ENCODE measurements at places on chromosomes 2 and 18. TPM values are rescaled to one million over a fixed set of nuclear protein-coding genes. Genes with fewer than 3 reads are reported as not detected.

Gene MAB21L4
- total RNA-seq: not detected

Gene PROKR1
- not detected for total RNA-seq

- DNase-seq: no peak
Measured at GRCh38 chr18:25799231-25799630, 291.2 kb downstream of the SS18 start.

- DNase-seq: peak; percentile 64
Measured at GRCh38 chr2:137969418-137969765, 5.1 kb downstream of the HNMT start.

DNA sequence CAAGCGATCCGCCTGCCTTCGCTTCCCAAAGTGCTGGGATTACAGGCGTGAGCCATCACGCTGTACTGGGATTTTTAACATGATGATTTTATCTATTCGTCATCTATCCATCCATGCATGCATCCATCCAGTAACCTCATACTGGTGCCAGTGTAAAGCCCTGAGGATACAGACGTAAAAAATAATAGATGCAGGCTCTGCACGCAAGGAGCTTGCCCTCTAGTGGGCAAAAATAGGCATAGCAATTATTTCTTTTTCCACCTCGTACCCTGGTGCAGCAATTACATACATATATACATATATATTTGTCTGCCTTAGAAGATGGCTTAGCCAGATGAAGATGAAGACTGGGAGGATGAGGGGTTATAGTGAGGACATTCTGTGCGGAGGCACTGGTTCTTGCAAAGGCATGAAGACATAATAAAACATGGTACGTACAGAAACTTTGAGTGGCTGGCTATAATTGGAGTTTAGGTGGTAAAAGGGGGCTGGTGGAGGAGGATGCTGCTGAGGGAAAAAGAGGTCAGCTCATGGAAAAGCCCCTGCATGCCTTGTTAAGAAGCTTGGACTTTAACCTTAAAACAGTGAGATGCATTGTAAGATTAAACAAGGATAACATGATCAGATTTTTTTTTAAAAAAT, 19.6 kb upstream of the RPIA start:
- DNase-seq: no peak

- DNase-seq: no peak
Measured at GRCh38 chr2:80506563-80506962, 202.0 kb upstream of the LRRTM1 start.

DNA sequence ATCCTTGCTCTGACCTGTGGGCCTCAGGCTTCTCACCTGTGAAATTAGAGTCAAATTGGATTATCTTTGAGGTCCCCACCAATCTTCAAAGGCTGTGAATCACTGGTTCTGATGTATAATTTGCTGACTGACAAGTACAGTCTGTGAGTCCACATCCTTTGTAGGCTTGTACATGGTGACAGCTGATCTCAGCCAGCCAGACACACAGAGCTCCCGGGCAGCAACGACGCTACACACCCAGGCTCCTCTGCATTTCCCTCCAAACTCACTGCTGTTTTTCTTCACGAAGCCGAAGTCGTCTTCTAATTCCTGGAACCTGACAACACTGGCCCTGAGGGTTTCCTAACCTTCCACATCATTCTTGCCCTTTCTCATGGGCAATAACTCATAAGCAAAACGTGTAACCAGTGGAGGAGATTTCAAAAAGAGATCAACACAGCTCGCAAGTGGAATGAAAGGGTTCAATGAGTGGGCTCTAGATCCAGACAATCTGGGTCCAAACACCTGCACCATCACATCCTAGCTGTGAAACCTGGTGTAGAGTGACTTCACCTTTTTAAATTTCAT, 37.9 kb upstream of the EVA1A start:
- no peak for DNase-seq

DNA sequence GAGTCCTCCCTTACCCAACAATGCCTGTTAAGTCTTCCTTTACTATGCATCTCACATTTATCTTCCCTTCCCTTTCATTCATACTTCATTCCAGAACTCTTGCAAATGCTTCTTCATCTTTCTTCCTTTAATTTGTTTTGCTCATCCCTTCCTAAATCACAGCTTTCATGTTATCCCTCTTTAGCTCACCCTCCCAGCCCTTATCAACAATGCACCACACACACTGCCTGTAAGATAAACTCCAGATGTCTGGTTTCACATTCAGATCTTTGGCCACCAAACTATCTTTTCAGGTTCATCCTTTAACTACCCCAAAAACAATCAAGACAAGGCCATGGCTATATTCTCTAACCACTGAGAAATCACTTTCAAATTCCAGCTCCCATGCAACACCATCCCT, 3.4 kb downstream of the CCDC93 start:
- no peak for DNase-seq

GRCh38 chr2:214034417-214034816, 376.4 kb upstream of the VWC2L start:
- DNase-seq: no peak

Data from aorta (tissue), 5 donors.